AG08396 (cell line): ENCODE measurements at places on chromosomes 2 and 18.

DNA sequence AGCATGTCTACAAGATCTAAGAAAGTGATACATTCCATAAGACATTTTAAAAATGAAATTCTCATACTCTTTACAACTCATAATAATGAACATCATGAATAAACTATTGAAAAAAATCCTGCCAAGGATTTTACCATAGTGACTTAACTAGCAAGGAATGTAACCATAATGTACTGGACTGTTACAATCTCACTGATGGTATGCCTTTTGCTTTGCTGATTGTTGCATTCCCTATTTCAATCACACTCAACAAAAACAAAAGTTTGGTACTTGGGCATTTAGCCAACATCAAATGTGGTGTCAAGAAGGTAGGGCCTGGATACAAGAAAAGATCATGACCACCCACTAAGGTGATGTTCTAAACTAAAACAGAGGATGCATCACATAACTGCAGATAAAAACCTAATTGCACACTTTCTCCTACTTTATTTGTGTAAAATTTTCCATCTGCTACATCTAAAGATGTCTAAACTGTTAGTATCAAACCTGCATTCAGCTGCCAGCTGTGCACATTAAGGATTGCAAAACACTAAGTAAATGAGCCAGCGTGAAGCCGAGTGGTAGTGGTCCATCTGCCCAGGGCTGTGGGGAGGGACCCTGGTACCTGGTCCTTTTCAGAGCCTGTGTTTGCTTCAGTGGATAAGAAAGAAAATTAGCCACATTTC is 564.4 kb downstream of the ZEB2 start:
- peak; percentile 29 for DNase-seq

- no peak for DNase-seq
Observed at GRCh38 chr18:34817636-34818035, 107.5 kb downstream of the DTNA start.

DNA sequence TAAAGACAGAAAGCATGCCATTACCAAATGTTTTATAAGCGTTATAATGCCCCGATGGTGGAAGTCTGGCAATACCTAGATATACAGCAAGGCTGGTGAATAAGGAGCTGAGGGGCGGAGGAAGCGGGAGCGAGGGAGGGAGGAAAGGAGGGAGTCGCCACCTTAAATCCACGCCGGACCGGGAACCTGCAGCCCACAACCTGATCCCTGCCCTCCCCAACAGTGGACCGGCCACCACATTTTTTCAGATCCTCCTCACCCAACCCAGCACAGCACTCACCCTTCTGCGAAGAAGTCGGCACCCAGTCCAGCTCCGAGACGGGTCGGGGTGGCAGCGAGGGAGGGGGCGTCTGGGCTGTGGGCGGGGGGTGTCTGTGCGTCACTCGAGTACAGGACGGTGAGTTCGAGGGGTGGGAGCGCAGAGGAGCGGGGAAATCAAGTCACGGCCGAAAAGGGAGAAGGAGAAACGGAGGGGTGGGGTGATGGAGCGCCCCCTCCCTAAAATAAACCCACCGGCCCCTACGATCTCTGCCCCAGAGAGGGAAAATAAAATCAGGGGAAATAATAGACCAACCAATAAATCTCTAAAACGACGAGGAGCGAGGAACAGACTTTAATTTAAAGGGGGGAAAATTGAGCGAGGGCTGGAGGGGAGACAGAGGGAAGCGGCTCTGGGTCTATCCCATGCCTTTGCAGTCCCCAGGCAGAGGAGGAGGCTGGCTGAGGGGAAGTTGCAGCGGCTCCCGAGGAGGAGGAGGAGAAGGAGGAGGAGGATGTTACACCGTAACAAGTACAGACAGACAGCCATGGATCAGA is 96.5 kb upstream of the SERTAD2 start:
- peak; percentile 37 for DNase-seq

GRCh38 chr2:12059616-12060441 is 313.4 kb downstream of the LPIN1 start:
- DNase-seq, result peak; percentile 17

- DNase-seq, result no peak
Observed at GRCh38 chr2:68834737-68835376, 36.3 kb downstream of the BMP10 start.

- no peak for DNase-seq
Observed at GRCh38 chr2:216664593-216665034, 30.7 kb downstream of the IGFBP5 start.

DNA sequence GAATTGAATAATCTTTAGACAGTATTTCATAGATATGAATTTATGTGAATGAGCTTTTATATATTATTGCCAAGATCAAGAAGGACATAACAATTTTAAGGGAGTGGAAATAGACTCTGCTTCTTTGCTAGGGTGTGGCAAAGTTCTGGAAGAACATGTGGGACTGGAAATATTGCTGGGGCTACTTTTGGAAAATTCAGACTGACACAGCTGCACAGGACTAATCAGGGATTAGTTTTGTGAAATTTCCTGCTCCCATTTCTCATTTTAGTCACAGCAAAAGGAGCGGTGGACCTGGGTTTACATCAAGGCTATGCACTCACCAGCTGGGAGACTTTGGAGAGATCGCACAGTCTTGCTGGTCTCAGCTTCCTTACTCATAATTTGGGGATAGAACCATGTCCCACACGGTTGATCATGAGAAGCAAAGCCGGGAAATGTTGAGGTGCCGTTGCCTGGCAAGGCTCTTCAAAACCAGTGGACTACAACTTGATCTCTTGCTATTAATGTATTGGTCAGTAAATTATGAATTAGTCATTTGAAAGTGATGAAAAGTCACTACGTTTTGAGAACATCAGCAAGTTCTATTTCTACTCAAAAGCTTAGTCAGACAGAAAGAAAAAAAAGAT is 42.4 kb downstream of the IL1RL2 start:
- no peak for DNase-seq

DNA sequence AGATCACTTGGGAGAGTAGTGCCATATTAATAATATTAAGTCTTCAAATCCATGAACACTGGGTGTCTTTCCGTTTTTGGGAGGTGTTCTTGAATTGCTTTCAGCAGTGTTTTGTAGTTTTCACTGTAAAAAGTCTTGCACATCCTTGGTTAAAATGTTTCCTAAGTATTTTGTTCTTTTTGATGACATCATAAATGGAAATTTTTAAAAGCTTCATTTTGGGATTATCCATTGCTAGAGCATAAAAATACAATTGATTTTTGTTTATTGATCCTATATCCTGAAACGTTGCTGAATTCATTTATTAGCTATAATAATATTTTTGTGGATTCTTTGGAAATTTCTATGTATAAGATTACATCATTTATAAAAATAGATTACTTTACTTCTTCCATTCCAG is 96.8 kb downstream of the ARHGEF4 start:
- no peak for DNase-seq

- DNase-seq, result no peak
Observed at GRCh38 chr2:126975671-126976655, 77.3 kb downstream of the TEX51 start.
